NCI-H1105 treated with DMSO at 0.1 percent for 48 hours (cell line): ENCODE measurements at places on chromosomes 5 and 9.

DNA sequence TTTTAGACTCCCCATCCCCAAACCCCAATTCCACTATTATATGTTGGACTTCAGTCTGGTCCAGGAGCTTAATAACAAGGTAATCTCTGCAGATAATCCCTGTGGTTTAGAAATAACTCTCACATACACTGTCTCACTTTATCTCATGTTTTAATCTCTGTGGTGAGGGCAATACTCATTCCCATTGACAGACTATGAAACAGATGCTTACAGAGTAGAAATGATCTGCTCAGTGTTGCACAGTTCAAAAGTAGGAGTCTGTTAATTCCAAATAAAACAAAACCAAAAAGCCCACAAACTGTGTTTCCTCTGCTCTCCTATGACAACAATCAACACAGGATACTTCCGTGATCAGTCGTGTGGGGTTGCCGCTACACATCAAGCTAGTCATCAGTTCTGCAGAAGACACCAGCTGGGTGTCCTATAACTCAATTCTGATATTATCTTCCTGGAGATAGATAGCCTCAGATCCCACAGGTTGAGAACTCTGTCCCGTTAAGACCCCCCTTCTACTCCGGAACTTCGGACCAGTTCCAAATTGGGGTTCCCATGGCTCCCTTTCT lies 26.3 kb upstream of the FANCC start:
- no peak for DNase-seq

DNA sequence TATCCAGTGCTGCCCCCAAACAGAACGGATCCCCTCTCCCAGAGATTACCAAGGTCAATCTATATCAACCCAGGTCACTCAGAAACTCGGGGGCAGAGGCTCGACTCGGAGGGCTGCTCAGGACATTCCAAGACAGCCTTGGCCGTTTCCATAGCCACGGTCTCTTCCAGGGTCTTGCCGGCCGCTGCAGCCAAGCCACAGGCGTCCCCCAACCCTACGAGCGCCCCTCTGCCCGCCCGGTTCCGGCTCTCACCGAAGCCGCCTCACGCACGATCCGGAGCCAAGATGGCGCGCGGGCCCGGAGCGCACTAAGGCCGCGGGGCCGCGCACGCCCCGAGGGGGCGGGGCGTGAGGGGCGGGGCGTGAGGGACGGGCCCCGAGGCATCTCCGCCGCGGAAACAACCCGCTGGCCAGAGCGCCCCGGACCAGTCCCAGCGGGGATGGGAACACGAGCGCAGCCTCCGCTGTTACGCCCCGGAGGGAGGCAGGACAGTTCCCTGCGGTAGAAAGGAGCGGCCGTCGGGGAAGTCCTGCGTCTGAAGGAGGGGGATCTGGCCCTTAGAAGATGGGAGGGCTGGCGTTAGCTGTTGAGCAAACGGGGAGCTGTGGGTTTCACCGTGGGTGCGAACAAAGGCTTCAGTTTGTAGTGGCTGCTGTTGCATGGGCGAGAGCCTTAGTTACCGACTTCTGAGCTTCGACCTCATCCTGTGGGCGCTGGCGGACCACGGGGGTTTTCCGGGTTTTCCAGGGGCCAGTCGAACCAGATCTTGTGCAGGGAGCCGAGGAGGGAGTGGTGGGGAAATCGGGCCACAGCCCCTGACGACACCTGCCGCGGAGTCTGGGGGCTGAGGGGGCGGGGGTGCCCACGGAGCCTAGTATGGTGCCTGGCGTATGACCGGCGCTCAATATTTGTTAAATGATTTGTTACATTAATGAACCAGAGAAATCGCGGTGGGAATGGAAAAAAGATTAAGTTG lies at the start of gene RPP25L:
TSS of gene RPP25L (minus strand) at position 287 of the 977 bp plus-strand sequence. CDS start 801 bp downstream, outside the sequence.
- peak; percentile 60 for DNase-seq

- DNase-seq: no peak
These were observed 5.2 kb upstream of the FAM13B start for GRCh38 chr5:138037907-138038633.

DNA sequence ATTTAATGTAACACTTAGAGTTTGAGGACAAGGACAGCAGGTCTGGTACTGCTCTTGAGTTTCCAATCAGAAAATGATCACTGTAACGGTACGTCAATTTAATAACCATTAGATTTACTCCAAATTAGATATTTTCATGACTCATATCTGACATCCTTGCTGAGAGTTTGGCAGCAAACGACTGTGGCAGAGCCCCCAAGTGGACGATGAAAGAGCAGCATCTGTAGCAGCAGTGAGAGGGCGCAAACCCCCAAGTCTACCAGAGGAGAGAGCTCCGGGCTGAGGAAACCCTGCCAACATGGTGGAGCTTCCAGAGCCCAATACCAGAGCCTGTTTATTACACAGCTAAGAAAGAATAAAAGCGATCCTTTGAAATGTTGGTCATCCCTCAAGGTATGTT lies 73.2 kb upstream of the EPB41L4A start:
- peak; percentile 6 for DNase-seq

DNA sequence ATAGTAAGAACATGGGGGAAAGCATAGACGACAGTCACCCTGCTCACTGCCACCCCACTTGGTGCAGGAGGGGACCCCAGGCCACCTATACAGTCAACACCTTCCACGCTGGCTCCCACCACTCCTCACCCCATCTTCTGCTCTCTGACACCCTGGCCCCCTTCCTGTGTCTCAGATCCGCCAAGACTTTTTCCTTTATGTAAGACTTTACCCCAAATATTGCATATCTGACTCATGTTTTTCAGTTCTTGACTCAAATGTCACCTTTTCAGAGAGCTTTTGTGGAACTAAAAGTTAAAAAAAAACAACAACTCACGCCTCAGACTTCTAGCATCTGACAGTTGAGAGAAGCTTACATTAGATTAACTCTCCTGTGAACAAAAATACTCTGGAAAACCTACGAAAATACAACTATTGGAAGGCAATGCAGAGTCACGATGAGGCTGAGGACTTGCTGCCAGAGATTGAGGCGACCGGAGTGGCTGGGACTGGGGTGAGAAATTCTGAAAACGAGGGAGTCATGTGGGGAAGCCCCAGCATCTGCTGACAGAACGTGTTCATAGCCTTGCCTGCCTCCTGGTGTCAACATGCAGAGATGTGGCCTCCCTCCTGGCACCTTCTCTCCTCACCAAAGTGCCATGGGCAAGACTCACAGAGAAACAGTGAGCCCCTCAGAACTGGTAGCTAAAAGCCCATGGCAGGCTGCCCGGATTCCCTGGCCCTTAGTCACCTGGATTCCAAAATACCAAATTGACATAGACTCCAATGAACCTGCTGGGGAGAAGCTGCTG lies 22.4 kb upstream of the FCN2 start:
- DNase-seq: peak; percentile 2

DNA sequence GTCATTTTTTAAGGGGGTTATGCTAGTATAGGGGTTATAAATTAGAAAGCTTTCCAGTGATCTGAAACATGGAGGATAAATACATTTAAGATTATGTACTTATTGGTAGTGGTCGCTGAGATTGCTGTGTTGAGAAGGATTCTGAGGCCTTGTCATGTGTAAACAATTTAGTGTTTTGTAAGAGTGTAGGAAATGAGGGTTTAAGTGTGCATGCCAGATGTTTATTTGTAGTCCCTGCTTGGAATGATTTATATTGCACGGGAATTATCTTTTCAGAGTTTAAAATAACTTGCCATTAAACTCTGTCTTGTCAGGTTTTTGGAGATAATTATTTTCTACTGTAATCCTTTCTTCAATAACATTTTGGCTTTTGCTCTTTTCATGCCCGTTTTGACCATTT lies 19.4 kb downstream of the ZNF618 start:
- no peak for DNase-seq

DNA sequence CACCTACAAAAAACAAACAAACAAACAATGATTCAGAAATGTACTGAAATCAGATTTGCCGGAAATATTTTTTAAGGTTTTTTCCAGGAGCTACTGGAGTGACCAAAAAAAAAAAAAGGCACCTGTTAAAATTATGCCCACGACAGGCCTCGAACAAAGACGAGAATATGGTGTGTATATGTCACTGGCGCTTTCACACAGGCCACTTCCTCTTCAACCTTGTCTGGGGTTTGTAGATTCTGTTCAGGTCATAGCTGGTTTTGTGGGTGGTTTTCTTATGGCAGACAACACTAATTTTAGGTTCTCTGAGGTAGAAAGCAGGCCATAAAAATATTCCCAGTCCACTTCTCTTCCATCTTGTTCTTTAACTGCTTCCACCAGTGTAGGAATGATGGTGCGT lies 7.0 kb downstream of the NDUFB6 start:
- DNase-seq: no peak

DNA sequence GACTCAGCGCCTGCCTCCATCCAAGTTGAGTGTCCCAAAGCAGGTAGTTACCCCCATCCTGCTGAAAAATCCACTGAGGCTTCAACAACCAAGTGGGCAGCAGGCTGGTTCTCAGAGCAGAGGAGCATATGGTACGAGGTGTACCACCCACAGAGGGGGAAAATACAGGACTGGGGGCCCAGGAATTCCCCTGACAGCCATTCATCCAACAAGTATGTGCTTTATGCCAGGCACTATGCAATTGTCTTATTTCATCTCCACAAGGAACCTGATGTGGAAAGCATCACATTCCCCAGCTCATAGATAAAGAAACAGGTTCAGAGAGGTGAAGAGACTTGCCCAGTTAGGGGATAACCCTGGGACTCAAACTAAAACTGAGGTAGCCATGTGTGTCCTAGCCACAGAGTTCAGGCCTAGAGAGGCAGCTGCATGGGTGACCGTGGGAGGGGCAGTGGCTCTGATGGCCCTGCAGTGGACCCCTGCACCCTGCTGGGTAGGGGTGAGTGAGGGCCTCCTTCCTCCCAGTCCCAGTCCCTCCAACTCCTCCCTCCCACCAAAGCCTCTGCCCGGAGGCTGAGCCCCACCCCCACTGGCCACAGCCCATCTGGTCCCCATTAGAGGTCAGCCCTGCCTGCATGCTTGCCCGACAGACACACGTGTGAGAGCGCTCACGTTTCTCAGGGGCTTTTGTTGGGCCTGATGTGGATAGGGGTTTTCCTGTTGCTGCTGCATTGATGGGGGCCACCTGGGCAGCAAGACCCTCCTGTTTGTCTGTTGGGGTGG lies 11.5 kb downstream of the PDLIM4 start:
- DNase-seq: no peak

GRCh38 chr9:22413884-22414283 lies 32.7 kb upstream of the DMRTA1 start:
- DNase-seq: no peak

DNA sequence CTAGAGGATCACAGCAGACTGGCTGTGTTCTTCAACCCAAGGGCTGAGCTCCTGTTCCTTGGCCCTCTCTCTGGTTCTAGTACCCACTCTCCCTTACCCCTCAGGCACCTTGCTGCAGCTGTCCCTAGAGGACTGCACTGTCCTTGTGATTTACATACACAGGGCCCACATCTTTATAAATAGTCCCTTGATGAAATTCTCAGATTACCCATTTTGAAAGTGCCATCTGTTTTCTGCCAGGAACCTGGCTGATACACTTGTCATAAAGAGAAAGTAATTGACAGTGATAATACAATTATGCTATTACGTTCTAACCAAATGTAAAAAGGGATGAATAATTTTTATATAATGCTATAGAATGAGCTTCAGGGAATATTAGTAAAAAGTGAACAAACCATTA lies 16.5 kb upstream of the SPARC start:
- peak; percentile 4 for DNase-seq

GRCh38 chr9:35488021-35488420 lies 1.9 kb upstream of the RUSC2 start:
- no peak for DNase-seq

DNA sequence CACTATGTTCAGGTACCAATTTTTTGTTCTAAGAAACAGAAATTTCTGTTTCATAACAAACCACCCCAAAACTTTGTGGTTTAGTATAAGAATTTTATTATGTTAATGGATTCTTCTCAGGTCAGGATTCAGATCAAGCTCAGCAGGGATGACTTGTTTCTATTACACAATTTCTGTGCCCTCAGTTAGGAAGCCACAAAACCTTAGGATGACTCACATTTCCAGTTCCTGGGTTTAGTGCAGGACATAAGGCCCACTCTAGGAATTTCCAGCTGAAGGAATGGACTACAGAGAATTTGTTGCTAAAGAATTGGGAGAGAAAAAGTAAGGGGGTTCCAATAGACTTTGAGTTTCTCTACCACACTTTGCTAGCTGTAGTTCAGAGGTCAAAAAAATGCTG lies 629.3 kb downstream of the ANXA1 start:
- DNase-seq: no peak

DNA sequence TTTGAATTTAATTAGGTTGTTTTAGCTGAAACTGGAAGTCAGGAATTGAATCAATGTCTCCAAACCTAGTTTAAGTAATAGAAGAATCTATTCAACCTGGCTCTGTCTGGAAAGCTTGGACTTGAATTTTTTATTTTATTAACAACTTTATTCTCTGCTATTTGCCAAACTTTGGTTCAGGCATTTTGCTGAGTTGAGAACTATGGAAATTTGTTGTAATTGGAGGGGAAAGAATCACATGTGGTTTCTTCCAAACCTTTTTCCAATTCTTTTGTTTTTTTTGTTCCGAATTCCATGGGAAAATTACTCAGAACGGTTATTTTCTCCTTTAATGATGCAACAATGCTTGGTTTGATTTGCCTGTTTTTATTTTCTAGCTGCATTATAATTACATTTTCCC lies 98.2 kb upstream of the RPS23 start:
- no peak for DNase-seq

GRCh38 chr5:97131139-97131710 lies 11.2 kb downstream of the LIX1 start:
- DNase-seq: no peak

- no peak for DNase-seq
These were observed 217.5 kb downstream of the GABBR2 start for GRCh38 chr9:98491231-98491651.

DNA sequence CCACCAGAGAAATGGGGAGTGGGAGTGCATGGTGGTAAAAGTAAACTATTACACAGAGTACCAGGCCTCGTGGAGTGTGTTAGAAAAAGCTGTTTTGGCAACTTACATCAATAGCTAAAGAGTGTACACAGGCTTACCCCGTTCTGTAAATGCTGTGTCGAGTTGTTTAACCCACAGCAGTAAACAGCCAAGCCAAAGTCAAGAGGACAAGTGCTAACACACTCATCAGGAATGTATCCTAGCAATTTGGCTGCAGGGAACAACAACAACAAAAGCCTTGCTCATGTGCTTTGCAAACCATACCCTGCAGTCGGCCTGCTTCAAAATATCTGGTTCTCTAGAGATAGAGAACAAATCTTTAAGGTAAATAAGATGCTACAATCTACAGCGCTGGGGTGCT lies 15.9 kb downstream of the DAP start:
- DNase-seq: no peak

GRCh38 chr5:11941566-11941965 lies 37.3 kb upstream of the CTNND2 start:
- DNase-seq: no peak
